ENCODE measurements at places on chromosomes 6 and 20.

- no peak for DNase-seq
Observed at GRCh38 chr6:109285366-109285765, 96.9 kb downstream of the CD164 start.

DNA sequence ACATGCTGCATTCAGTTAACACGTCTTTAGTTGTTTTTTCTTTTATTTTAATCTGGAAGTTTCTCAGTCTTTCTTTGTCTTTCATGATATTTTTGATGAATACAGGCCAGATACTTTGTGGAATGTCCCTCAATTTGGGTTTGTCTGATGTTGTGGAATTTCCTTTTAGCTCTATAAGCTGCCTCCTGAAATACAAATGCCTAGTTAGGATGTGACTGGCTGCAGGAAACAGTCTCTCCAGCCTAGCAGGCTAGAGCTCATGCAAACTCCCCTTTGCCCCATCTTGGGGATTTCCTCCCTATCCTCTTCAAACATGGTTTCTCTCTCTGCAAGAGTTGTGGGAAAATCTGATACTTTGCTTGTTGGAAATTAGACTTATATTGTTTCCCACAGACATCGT is 89.3 kb upstream of the JAG1 start:
- no peak for DNase-seq

GRCh38 chr6:7129360-7129759 is 21.6 kb downstream of the RREB1 start:
- DNase-seq: no peak

GRCh38 chr6:45903959-45904358 is 111.7 kb downstream of the CLIC5 start:
- no peak for DNase-seq

GRCh38 chr6:121201105-121201504 is 133.2 kb downstream of the TBC1D32 start:
- DNase-seq: no peak

- DNase-seq: no peak
Observed at GRCh38 chr20:14707865-14708596, 370.6 kb upstream of the FLRT3 start.
